ELF-1 (cell line): ENCODE measurements at places on chromosomes 2 and 18.

DNA sequence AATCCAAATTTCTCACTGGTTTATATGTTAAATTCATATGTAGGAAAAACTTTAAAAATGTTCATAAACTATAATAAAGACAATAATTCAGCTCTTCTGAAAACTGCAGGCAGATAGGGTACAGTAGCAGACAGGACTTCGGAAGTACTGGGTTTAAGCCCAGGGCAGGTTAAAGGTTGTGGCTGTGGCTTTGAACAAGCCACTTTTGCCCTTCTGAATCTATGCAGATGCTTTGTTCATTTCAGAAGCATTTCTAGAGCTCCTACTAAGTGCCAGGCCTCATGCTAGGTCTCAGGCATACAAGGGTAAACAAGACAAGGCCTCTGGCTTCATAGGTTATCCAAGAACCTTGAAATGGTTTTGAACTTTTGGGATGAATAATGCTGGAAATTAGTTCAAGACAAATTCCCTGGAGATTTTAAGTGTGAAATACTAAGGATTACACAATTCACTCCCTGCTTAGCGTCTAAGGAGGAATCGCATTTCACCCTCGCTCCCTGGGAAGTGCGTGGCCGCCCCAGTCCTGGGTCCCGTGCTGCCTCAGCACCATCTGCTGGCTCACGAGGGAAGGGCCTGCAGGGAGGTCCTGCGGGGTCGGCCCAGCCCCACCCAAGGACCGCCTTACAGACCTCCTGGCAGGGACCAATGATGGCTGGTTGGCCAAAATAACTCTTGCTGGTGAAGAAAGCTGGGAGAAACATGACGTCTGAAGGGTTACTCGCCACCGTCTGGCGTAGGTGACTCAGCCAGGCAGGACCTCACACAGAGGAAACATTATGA, 67.7 kb upstream of the L3MBTL4 start:
- DNase-seq: peak; percentile 87

GRCh38 chr2:122019724-122020123, 264.3 kb downstream of the TSN start:
- no peak for DNase-seq

DNA sequence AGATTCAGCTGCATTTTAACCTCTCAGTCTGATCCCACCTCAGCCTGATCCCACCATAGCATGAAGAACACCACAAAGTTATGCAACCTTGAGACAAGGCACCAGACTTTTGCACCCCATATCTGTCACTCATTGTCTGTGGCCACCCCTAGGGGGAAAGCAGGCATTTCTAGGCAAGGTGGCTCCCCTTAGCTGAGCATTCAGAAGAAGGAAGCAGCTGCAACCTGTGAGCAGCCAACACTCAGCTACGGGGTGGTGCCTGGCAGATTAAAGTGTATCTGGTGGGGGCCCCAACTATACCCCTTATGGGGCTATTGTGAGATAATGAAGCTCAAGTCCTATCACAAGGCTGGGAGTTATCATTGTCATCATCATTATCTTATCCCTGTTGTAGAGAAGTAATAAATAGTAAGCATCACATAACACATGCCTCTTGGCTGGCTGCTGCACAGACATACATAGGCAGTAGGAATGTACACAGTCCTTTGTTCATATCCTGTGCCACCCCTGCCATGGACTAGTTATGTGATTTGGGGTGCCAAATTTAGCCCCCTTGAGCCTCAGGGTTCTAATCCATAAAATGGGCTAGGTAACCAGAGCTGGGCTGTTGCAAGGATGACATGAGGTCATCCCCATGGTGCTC, 20.6 kb upstream of the TMEM163 start:
- DNase-seq: no peak

- DNase-seq: peak; percentile 72
These were observed 295.4 kb downstream of the CELF4 start for GRCh38 chr18:37270038-37270665.

- DNase-seq: no peak
These were observed 80.0 kb upstream of the WDSUB1 start for GRCh38 chr2:159366538-159366937.

GRCh38 chr18:74836296-74837139, 238.8 kb downstream of the ZNF407 start:
- DNase-seq: no peak

DNA sequence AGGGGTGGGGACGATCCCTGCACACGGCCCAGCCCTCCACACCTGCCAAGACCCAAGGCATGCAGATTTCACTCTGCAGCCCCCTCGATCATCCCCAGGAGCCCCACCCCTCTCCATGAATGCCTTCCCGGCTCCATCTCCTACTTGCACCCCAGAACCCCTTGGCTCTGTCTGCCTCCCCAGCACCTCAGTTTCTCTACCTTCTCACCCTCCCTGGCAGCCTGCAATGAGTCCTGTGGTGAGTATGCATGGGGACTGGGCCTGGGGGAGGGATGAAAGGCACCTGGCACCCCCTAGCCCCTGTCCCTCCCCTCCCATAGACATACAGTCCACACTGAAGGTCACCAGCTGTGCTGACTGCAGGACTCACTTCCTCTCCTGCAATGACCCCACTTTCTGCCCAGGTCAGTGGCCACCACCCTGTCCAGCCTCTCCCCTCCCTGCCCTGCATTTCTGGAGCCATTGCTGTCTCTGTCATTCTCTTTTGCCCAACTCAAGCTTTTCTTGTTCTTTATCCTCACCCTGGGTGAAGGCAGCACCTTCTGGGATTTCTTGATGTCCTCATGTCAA, 1.0 kb downstream of the TEX51 start:
- no peak for DNase-seq

- no peak for DNase-seq
These were observed 39.9 kb downstream of the DARS1 start for GRCh38 chr2:135945526-135945925.

DNA sequence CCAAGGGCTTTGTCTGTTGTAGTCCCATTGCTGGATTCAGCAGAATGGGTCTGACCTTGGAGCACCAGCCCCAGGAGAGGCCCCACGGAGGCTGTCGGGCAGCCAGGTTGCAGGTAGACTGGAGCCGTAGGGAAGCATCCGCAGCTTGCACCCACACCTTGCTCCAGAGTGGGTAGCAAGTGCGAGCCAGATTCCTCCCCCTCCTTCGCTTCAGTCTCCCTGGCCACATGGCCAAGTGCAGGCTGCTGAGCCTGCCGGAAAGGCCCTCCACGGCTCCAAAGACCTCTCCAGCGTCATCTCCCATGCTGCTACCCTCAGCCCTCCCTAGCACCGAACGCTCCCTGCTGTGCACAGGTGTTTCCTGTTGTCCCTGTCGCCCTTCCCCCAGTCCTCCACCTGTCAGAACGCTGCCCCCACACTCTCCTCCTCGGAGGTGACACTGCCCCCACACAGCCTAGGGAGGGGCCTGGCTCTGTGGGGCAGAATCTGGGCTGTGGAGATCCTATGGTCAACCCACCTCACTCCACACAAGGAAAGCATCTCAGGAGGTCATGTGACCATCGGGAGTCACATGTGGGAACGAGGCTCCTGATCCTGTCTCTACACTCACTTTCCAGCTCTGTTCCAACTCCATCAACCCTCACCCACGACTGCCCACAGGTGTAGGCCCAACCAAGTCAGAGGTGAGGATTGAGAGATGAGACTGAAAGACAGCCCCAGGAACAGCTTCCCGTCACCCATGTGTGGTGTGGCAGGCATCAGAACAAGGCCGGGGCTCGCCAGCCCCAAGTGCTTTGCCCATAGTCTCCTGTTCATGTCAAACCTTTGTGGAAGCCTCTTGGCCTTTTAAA, 8.3 kb downstream of the KCNF1 start:
- DNase-seq: no peak

GRCh38 chr2:72098935-72099334, 48.7 kb downstream of the CYP26B1 start:
- DNase-seq: no peak

DNA sequence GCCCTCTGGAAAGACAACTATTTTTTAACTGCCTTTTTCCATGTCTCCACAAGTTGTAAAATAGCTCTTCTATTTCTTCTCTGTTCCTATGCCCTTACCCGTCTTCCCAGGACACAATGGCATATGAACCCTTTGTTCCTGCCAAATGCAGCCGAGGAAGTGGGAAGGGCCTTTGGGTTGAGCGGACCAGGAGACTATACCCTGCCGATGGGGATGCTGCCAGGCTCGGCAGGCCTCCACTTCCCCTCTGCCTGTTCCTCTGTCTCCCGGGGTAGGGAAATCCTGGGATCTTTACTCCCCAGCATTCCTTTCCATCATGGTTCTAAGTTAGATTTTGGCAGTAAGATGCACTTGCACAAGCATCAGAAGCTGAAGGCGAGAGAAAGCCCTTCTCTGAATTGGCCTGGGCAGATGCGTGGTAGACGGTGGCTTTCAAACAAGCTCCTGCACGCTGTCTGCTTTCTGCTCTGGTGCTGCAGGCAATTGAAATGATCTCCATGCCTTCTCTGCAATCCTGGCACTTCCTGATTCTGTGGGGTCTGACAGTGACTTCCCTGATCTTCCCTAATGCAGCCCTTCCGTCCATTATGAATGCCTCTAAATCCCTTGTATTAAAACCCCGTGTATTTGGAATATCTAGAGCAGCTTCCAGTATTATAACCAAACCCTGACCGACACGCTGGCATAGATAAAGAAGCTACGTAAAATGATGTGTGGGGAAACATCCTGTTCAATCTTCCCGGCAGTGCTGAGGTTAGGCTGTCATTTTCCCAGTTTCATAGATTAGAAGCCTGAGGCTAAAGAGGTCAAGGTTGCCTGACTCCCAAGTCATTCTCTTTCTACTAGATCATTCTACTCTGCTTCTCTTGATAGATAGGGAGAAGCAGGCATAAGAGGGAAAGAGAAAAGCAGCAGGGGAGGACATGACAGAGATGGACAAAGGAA, 69.8 kb downstream of the MCFD2 start:
- no peak for DNase-seq

GRCh38 chr2:116513991-116514390, 1300.5 kb upstream of the DDX18 start:
- DNase-seq: no peak

GRCh38 chr2:231186325-231186724, 12.1 kb upstream of the ARMC9 start:
- no peak for DNase-seq

DNA sequence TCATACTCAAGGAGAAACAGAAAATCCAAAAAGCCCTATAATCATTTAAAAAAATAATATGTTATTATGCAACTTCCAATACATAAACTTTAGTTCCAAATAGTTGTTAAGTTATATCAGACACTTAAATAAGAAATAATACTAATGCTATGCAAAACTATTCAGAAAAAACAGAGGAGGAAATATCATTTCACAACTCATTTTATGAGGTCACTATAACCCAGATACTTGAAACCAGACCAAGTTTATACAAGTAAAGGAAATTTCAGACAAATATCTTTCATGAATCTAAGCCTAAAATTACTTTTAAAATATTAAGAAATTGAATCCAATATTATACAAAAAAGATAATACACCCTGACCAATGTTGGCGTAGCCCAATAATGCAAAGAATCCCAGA, 260.8 kb downstream of the CD226 start:
- DNase-seq: no peak

DNA sequence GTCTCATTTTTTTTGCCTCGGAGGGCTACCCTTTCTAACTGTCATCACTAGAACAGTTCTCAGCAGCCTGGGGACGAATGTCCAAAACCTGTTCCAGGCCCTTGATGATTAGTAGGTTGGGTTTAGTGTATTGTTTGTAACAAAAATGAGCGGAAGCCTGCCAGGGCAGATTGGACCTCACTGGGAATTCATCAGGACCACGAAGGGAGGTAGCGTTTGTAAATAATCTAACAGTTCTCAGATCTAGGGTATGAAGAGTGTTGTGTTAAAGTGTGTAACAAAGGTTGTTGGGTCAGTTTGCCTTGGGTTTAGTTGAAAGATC, 799 bp downstream of the CEP68 start:
- DNase-seq: no peak
